ENCODE measurements at places on chromosomes 7 and 10. TPM values are rescaled to one million over a fixed set of nuclear protein-coding genes. Genes with fewer than 3 reads are reported as not detected.
A peak's percentile ranks its signal among the peaks of the same experiment; 100 is the strongest.

SORBS1 gene
- 76.7 TPM for polyA plus RNA-seq

NPSR1 gene
- polyA plus RNA-seq = 0.38 TPM

PNLIPRP3 gene
- polyA plus RNA-seq = not detected

DNA sequence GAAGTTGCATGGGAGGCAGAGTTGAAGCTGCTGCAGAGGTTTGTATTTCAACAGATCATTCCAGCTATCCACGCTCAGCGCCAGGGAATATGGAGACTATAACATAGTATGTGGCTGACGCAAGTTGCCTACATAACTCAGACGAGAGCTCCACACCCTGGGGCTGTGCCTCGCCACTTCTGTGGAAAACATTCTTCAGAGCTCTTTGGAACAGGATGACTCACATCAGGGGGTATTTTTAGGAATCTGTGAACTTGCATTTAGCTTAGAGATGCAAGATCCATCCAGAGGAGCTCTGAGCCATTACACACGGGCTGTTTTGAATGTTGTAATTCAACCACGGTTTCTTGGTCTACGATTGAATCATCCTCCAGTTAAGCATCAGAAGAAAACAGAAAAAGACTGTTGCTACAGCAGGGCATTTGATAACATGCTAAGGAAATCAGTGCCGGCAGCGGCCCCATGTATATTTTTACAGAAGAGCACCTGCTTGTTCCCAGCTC lies 481.5 kb upstream of the AKR1E2 start:
- DNase-seq = peak; percentile 73

MACC1 gene
- 0.04 TPM for polyA plus RNA-seq

NUTM2E gene
- polyA plus RNA-seq = 0.59 TPM

GRCh38 chr7:52431082-52431815 lies 604.2 kb upstream of the POM121L12 start:
- DNase-seq = no peak

GRCh38 chr7:93015101-93015778 lies 102.5 kb downstream of the SAMD9 start:
- peak; percentile 60 for DNase-seq

GDF2 gene
- polyA plus RNA-seq = not detected

All from forelimb muscle (tissue), 1 donor.